ENCODE measurements at places on chromosomes 12 and 14. TPM values are rescaled to one million over a fixed set of nuclear protein-coding genes. Genes with fewer than 3 reads are reported as not detected.

SYT1 gene
- total RNA-seq, result 1.8 TPM

GRCh38 chr12:16261944-16262475, 15.5 kb downstream of the SLC15A5 start:
- no peak for DNase-seq

DNA sequence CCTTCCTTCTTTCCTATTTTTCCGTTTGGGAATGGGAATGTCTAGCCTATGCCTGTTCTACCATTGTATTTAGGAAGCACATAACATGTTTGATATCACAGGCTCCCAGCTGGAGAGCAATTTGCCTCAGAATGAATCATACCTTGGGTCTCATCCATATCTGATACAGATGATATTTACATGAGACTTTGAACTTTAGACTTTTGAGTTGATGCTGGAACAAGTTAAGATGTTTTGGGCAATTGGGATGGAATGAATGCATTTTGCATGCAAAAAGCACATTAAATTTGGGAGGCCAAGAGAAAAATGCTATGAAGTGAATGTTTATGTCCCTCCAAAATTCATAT, 61.9 kb upstream of the BEGAIN start:
- no peak for DNase-seq

ASCL1 gene
- not detected for total RNA-seq

GRCh38 chr12:13144266-13144828, 40.9 kb upstream of the GSG1 start:
- DNase-seq, result no peak

DNA sequence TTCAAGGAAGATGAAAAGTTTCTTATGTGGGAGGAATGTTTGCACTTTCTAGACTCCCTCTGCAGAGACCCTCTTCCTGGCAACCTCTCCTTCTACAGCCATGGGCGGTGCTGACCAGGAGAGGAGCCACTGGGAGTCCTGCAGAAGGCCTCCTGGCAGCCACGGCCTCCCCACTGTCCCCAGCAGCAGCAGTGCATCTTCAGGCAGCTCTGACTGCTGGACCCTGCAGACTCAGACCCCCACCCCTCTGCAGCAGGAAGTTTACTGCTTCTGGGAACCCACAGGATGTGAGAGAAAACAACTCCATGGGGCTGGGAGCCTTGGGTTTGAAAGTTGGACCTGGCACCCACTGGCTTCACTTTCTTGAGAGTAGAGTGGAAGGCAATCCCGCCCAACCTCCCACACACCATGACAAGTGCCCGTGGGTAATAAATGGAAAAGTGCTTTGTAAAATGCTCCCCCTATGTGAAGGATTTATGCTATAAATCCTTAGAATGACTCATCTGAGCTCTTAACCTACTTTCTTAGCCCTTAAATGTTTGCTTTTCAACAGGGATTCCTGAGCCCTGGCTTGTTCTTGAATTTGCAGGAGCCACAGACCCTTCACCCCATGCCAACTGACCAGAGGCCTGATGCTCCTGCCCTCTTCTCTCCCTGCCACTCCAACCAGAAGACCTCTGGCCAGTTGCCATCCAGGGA, 37.5 kb upstream of the DDX11 start:
- no peak for DNase-seq

DNA sequence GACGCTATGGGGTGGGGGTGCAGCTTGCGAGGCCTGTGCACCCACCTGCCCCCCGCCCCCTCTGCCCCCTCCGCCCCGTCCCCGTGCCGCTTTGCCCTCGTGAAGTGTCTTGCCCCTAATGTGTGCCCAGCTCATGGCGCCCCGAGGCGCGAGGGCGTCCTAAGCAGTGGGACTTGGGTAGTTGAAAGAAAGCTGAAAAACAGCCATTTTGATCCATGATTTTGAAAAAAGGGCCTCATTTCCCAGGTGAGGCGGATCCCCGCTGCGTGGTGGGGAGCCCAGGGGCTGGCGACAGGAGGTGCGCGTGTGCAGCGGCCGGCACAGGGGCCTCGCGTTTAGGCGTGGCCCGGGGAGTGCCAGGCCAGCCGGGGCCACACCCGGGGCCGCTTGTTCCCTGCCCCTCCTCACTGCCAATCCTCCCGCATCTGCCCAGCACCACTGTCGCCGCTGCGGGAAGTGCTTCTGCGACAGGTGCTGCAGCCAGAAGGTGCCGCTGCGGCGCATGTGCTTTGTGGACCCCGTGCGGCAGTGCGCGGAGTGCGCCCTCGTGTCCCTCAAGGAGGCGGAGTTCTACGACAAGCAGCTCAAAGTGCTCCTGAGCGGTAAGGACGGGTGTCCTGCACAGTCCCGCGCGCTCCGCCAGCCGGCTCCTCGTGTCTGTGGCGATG, 11.8 kb downstream of the ZFYVE21 start:
- no peak for DNase-seq

Data from tibial nerve (tissue), 4 donors.